Stromal cell of bone marrow (primary cell): ENCODE measurements at places on chromosomes 1 and 21.

- DNase-seq: no peak
Measured at GRCh38 chr1:75841421-75841820, 44.7 kb downstream of the MSH4 start.

DNA sequence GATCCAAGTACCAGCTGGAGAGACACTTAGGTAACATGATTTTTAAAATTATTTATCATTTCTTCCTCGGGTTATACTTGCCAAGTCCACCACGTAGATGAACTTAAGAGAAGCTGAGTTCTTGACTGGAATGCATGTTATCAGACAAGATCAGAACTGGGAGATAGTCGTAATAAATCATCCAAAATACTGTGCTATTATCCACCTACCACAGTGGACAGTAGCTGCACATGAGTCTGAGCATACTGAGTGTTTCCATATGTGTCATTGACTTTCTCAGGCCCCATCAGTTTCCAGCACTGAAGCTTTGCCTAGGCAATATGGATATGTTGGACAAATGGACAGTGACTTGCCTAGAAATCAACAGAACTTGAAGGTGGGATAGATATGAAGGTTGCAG is 77.9 kb upstream of the RRP15 start:
- no peak for DNase-seq

DNA sequence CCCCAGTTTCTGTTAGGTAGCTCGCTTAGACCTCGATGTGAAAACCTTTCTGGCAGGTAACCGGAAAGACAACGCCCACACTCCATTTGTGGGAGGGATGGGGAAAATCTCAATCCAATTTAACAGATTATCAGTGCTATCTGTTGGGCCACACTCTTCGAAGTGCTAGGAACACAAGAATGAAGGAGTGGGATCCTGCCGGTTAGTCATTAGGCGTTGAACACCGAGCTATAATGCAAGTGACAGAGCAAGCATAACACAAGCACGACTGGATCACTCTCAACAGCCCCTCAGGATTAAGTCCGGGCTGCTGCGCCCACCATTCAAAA is 531 bp downstream of the SNIP1 start:
- no peak for DNase-seq

GRCh38 chr1:229059671-229060539 is 211.0 kb upstream of the RAB4A start:
- peak; percentile 24 for DNase-seq

GRCh38 chr1:114462341-114462740 is 48.7 kb downstream of the TRIM33 start:
- no peak for DNase-seq

DNA sequence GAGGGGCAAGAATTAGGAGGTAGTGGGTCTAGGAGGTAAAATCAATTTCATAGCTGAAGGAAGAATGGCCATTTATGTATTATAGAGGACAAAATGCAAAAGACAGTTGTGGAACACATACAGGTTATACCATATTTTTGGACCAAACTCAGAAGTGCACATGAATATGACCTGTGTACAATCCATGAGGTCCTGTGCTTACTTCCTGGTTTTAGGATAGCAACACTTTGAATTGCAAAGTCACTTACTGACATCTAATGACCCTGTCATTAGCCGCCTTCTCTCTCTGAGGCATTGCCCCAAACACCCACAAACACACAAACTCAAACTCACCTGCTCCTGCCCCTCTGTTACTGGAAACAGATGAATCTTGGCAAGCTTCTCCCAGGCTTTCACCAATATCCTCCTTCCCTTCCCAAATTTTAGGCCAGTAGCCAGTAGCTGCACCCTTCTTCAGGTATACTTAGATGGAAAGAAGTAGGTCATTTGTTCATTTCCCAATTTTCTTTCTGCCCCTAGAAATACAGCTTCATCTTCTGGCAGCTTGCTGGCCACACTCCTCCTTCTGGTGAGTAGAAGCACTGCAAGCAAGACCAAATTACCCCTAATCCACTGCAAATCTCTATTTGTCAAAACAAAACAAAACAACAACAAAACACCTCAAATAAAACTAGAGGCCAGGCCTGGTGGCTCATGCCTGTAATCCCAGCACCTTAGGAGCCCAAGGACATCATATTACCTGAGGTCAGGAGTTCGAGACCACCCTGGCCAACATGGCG is 13.7 kb upstream of the RPL5 start:
- DNase-seq: no peak

DNA sequence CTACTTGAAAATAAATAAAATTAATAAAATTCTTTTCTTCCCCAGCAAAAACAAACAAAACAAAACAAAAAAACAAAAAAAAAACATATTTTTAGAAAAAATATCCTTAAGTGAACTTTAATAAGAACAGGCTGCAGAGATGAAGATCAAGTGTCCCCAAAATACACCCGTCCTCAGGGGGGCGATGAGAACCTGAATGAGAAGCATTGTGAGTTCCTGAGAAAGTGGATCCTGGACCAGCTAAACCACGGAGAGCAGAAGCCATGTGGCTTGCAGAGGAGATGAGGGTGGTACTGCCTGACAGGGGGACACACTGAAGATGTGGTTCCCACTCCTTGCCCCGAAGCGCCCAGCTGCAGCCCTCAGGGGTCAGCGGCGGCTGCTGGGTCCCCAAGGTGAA is 89.3 kb downstream of the ITPKB start:
- no peak for DNase-seq

DNA sequence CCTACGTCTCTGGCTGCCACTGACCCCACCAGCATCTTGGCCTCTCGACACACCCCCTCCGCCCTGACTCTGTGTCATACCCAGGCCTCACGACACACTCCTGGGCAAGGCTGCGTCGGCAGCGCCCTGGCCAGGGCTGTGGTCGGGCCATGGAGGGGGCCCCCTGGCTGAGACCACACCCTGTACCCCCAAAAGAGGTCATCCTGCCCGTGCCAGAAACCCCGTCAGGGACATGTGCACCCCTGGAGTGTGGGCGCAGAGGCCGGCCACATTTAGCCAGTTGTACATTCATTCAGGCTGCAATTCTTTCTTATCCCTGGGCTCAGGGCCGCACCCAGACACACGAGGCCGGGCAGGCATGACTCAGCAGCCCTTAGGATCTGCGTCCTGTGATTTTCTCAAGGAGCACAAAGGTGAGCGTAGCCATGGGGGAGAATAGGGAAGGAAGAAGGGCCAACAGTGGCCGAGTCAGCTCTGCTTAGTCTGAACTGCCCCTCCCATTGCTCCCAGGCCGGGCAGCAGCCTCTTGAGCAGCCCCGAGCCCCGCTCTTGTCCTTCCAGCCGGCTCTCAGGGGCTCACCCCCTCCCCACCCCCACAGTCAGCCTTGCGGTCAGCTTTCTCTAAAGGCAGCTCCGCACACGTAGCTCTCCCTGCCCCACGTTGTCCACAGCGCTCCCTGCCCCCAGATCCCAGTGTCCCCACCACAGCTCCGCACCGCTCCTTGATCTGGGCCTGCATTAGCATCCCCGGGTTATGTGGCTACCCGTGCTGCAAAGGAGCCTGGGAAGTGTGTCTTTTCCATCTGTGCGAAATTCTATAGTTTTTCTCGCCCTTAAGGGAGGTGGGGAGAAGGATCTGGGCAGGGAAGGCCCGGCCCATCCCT is 7.9 kb downstream of the CSTB start:
- peak; percentile 70 for DNase-seq

DNA sequence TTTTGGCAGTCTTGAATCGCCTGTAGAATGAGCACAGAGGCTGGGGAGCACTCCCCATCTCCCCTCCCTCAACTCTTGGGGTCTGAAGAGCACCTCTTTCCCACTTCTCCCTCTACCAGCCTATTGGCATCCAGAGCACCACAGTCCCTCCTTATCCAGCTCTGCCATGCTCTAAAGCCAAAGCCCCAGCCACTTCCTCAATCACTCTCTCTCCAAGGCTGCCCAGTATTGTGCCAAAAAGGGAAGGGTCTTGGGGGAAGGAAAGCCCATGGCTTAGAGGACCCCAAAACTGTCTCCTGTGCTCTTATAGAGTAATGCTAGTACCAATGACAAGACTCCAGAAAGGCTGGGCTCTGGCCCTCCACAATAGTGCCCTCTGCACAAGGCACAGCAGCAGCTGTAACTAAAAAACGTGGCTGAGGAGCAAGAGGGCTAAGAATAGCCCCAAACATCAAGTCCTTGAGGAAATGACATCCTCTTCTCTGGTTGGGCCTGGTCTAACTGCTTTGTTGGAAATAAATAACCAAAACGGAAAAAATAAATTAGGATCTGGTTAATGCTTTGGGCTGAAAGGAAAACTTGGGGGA is 28.4 kb downstream of the SLC27A3 start:
- no peak for DNase-seq

DNA sequence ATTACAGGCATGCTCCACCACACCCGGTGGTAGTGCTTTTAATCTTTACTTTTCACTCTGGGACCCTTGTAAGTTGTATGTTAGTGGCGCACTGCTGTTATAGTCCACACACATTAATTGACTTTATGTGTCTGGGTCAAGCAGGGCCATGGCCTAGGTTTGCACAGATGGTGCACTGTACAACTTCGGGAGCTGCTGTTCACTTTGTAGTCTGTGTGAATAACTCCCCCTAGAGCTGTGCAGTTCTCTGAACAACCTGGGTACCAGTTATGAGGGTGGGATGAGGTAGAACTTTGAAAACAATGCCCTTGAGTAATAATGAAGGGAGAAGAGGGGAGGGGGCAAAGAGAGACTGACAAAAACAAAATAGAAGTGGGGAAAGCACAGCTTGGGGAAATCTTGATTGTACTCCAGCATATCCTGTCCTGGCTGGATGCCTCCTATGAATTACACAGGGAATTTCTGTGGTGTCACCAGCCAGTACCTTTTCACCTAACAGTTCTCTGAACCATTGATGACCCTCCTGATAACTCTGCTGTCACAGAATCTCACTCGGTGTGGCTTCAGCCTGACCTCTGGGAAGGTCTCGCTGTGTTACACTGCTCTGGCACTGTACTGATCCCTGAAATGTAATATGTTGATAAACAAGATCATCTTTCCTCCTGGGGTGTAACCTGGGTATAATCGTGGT is 2.2 kb downstream of the PTGFRN start:
- DNase-seq: no peak

GRCh38 chr1:201324821-201325677 is 41.7 kb downstream of the PKP1 start:
- no peak for DNase-seq
